ENCODE measurements at places on chromosomes 4 and X.

- no peaks in the 10 kb centered on the region for H3K4me1 ChIP-seq
- H3K27ac ChIP-seq = no peak overlapping the region
- no peak for DNase-seq
- peaks cover 13% of the 10 kb centered on the region for H3K27me3 ChIP-seq
- H3K36me3 ChIP-seq = peaks cover 15% of the 10 kb centered on the region
Measured at GRCh38 chr4:3498407-3498806, 33.8 kb downstream of the LRPAP1 start.

DNA sequence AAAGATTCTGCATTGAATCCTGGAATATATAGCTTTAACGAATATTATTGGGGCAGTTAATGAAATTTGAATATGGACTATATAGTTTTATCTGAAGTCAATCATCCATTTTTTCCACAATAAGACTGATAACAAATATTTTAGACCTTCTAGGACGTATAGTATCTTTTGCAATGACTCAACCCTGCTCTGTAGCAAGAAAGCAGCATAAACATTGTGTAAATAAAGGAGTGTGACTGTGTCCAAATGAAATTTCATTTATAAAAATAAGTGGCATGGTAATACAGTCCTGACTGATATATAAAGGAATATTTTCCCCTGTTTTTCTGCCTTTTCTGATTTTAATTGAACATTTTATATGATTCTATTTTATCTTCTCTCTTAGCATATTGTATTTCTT, 947.7 kb upstream of the SLIT2 start:
- no peak for DNase-seq
- no peaks in the 10 kb centered on the region for H3K36me3 ChIP-seq
- no peak overlapping the region for H3K4me3 ChIP-seq
- no peaks in the 10 kb centered on the region for H3K27me3 ChIP-seq
- H3K27ac ChIP-seq = no peak overlapping the region

DNA sequence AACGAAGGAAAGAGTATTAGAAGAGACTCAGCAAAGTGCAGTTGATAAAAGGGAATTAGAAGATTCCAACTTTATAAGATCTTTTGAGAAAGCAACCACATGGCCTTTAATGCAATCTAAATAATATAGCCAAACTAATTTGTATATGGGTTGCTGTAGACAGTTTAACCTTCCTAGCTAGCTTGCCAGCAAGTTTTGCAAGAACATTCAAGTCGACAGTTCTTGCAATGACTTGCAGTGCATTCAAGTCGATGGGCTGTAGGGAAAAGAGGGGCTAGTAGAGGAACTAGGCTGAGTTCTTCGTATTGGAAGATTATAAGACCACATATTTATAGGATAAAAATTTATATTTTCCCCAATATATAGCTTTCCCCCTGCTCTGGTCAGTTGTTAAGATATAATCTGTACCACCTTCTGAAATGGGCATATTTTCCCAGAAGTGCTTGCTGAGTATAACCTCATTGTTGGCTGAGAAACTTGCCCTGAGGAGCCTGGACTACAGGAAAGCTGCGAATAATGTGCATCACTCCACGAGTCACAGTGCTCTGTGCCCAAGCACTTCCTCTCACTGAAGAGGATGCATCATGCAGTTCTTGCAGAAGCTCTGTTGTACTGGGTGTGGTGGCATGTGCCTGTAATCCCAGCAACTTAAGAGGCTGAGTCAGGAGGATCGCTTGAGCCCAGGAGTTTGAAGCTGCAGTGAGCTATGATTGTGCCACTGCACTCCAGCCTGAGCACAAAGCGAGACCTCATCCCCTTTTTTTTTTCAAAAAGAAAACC, 56.7 kb downstream of the DOCK11 start:
- no peak for DNase-seq
- H3K36me3 ChIP-seq = peaks cover 64% of the 10 kb centered on the region
- H3K4me3 ChIP-seq = no peak overlapping the region
- peaks cover 4% of the 10 kb centered on the region for H3K4me1 ChIP-seq
- no peak overlapping the region for H3K27ac ChIP-seq

DNA sequence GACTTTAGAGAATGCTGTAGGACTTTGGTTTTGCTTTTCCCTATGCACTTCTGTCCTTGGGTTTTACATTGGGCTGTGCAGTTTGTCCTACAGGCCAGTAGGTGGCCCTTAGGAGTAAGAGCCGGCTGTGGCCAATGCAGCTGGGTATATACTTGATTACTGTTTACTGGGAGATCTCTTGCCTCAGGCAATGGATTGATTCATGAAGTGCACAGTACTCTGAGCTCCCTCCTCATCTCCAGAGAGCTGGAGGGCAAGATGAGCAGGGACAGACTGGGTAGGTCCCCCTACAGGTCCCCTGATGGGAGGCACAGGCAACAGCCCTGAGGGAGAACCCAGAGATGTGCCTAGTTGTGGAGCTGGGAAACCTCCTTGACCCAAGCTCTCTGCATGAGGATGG, 103.8 kb upstream of the QRFPR start:
- peaks cover 8% of the 10 kb centered on the region for H3K27me3 ChIP-seq
- H3K27ac ChIP-seq = no peak overlapping the region
- DNase-seq = no peak
- H3K36me3 ChIP-seq = no peaks in the 10 kb centered on the region

GRCh38 chrX:109281483-109282275, 200.2 kb downstream of the GUCY2F start:
- no peak for DNase-seq
- no peaks in the 10 kb centered on the region for H3K36me3 ChIP-seq
- no peak overlapping the region for H3K4me3 ChIP-seq

GRCh38 chr4:143411527-143412419, 75.1 kb downstream of the GAB1 start:
- no peak overlapping the region for H3K4me3 ChIP-seq
- H3K27me3 ChIP-seq = no peaks in the 10 kb centered on the region
- H3K27ac ChIP-seq = no peak overlapping the region
- DNase-seq = no peak

DNA sequence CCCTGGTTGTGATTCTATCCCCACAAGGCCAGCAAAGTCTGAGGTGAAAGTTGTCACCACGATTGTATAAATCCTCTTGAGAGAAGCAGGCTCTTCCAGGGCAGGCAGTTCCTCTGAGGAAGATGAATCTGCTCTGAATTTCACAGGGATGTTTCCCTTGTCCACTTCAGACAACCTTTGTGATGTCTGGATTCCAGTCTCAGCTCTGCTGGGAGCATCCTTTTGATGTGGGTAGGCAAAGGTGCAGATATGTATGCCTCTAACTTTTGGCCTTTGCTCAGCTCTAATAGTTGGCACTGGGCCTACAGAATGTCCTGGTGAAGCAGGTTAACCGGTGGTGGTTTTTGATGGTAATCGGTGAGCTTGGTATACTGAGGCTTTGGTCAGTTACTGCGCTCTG, 50.6 kb upstream of the WDR1 start:
- DNase-seq = no peak
- no peaks in the 10 kb centered on the region for H3K36me3 ChIP-seq
- H3K4me1 ChIP-seq = peaks cover 9% of the 10 kb centered on the region
- H3K27ac ChIP-seq = no peak overlapping the region

DNA sequence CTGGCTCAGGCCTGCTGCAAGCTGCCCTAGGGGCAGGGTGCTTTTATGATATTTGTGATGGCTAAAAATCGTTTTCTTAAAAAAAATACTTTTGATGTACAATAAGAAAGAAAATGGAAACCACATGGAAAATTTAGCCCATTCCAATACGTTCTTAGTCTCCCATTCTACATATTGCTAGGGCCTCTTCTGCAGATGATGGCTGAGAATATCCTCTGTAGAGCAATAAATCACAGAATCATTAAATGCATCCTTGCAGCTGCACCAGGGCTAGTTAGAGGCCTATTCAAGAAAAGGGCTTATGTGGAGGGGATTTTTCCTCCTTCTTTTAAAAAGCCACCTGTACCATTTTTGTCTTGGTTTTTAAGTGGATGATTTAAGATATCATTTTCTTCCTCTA, 97.6 kb upstream of the C1GALT1C1 start:
- H3K36me3 ChIP-seq = no peaks in the 10 kb centered on the region
- no peak overlapping the region for H3K4me3 ChIP-seq
- DNase-seq = no peak
- H3K27ac ChIP-seq = no peak overlapping the region
- H3K4me1 ChIP-seq = no peaks in the 10 kb centered on the region
- H3K27me3 ChIP-seq = no peaks in the 10 kb centered on the region

- no peak overlapping the region for H3K4me3 ChIP-seq
- no peaks in the 10 kb centered on the region for H3K36me3 ChIP-seq
- H3K27me3 ChIP-seq = no peaks in the 10 kb centered on the region
- H3K27ac ChIP-seq = no peak overlapping the region
- H3K4me1 ChIP-seq = no peaks in the 10 kb centered on the region
Measured at GRCh38 chrX:131677655-131678628, 134.1 kb downstream of the OR13H1 start.

GRCh38 chr4:71288875-71289274, 49.9 kb upstream of the SLC4A4 start:
- no peaks in the 10 kb centered on the region for H3K4me1 ChIP-seq
- H3K4me3 ChIP-seq = no peak overlapping the region
- H3K36me3 ChIP-seq = no peaks in the 10 kb centered on the region
- DNase-seq = no peak

GRCh38 chr4:124188595-124188994, 523.9 kb downstream of the ANKRD50 start:
- no peaks in the 10 kb centered on the region for H3K4me1 ChIP-seq
- H3K4me3 ChIP-seq = no peak overlapping the region
- H3K27ac ChIP-seq = no peak overlapping the region
- no peaks in the 10 kb centered on the region for H3K36me3 ChIP-seq
- DNase-seq = no peak
- H3K27me3 ChIP-seq = no peaks in the 10 kb centered on the region

DNA sequence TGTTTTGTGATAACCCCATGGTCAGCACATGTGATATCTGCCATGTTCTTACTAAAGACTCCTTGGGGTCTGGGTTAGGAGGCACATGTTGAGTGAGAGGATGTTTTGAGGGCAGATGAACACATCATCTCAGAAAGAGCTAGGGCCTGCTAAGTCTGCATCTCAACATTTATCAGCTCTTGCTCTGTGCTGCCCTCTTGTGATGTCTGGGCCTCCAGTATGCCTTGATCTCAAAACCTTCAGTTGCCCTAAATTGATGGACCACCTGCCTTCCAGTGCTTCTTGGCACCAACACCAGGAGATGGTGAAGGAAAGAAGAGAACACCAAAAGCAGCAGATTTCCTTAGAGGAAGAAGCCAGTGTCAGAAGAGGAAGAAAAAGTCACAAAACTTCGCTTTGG, 22.5 kb downstream of the MID1 start:
- no peaks in the 10 kb centered on the region for H3K36me3 ChIP-seq
- no peaks in the 10 kb centered on the region for H3K4me1 ChIP-seq
- no peak overlapping the region for H3K4me3 ChIP-seq
- H3K27me3 ChIP-seq = no peaks in the 10 kb centered on the region

GRCh38 chr4:77203380-77204197, 46.6 kb downstream of the CCNG2 start:
- H3K4me1 ChIP-seq = peaks cover 4% of the 10 kb centered on the region
- no peak overlapping the region for H3K27ac ChIP-seq
- no peak overlapping the region for H3K4me3 ChIP-seq
- H3K36me3 ChIP-seq = no peaks in the 10 kb centered on the region
- H3K27me3 ChIP-seq = no peaks in the 10 kb centered on the region

DNA sequence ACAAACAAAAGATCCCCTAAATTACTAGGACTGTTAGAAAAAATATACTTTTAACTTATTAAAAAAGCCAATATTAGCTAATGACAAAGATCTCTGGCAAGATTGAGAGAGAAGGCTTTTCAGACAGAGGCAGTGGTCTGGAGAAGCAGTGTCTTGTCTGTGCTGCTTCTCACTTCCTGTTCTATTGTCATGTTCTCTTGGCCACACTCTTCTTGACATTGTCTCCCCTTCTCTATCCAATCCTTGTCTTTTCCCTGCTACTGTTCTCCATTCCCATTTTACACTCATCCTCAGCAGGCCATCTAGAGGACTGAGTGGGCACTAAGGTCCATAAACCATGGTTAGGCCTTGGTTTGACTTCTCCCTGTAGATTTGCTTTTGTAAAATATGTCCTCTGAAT, 14.0 kb upstream of the TAPT1 start:
- no peaks in the 10 kb centered on the region for H3K36me3 ChIP-seq
- no peak for DNase-seq
- H3K27me3 ChIP-seq = no peaks in the 10 kb centered on the region
- no peaks in the 10 kb centered on the region for H3K4me1 ChIP-seq

DNA sequence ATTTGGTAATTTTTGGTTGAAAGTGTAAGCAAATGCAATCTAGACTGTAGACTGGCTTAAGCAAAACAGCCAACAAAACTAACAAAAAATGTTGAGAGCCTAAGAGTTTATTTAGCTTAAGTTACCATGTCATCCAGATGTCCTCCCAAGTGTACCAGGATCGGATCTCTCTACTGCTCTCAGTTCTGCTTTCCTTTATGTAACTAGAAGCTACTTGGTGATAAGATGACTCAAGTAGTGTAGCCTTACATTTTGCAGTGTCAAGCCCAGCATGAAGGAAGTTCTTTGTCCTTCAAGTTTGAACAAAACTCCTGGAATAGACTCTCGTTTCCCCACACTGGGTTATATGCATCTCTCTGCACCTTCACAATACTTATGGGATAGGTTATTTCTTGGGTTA, 1500.0 kb downstream of the STIM2 start:
- no peak overlapping the region for H3K4me3 ChIP-seq
- no peaks in the 10 kb centered on the region for H3K36me3 ChIP-seq
- no peaks in the 10 kb centered on the region for H3K27me3 ChIP-seq
- no peaks in the 10 kb centered on the region for H3K4me1 ChIP-seq
